NCI-H1436 (cell line): ENCODE measurements at places on chromosomes 5 and 9.

DNA sequence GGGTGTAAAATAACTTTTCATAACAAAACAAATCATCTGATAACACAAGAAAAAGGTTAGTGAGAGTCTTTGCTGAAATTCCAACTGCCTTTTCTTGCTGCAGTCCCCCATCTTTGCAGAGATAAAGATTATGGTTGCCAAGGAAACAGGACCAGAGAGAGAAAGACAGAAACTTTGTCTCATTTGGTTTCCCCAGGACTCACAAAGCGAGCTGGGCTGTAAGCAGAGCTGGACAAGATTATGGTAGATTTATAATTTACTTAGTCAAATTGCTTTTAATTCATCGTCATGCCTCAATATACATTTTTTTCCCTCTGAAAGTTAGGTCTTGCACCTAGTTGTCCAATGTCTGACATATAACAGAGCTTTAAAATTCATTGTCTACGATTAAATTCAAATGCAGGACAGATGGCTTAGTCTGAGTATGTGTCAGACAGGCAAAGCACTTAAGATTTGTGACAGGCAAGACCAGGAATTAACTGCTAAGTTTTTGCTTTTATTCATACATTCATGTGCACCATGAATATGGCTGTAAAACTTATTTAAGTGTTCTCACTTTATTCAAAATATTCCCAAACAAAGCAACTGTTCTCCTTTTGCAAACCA lies 17.4 kb downstream of the ENC1 start:
- DNase-seq, result no peak

DNA sequence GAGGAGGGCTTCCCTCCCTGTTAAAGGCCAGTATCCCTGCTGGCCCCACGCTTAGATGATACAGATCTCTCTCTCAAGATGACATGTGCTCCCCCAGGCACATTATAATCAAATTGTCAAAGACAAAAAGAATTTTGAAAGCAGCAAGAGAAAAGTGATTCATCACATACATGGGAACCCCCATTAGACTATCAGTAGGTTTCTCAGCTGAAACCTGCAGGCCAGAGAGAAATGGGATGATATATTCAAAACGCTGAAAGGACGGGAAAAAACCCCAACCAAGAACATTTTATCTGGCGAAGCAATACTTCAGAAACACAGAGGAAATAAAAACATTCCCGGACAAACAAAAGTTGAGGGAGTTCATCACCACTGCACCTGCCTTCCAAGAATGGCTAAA lies 78.7 kb downstream of the CAMSAP1 start:
- no peak for DNase-seq

GRCh38 chr9:116753389-116753788 lies 66.3 kb downstream of the TRIM32 start:
- DNase-seq, result no peak

DNA sequence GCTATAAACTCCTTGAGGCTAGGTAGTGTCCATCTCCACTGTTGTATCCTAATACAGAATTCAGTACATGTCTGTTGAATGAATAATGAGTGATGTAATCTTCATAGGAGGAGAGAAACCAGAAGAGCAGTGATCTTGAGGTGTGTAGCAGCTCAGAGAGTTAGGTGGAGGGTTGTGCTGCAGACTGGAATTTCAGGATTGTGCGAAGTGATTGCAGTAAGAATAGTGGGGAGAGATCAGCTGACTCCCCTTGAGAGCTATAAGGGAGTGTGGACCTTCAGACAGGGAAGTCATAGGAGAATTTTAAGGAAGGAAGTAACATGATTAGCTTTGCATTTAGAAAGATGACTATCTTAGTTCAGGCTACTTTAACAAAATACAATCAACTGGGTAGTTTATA lies 4.4 kb downstream of the SNX24 start:
- no peak for DNase-seq

- no peak for DNase-seq
Measured at GRCh38 chr5:68845131-68845530, 248.7 kb upstream of the SLC30A5 start.
